ENCODE measurements at places on chromosomes 11 and 22. TPM values are rescaled to one million over a fixed set of nuclear protein-coding genes. Genes with fewer than 3 reads are reported as not detected.

DNA sequence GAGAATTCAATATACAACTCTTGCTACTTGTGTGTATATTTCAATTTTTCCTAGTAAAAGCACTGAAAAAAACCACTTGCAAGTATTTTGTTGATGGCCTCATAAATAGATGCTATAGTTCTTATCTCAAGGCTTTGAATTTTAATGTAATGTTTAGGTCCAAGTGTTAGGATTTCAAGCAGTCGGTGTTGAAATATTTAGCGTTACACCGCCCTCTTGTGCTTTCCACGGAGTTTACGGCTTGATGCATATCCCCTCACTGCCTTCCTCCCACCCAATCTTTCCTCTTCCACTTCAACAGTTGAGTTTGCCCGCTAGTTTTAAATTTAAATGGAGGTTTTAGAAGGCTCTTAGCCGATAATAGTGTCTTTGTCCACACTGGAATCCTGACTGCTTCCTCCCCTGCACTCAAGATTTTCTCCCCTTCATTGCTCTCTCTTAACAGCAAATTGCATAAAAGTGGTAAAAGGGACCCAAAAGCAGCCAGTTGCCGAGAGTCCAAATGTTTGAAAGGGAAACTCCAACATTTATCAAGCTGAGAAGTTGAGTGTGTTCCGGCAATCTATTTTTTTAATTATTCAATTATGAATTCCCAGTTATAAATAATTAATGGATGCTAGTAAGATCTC, 25.9 kb upstream of the HTATIP2 start:
- no peaks in the 10 kb centered on the region for H3K4me1 ChIP-seq
- H3K27ac ChIP-seq: no peak overlapping the region
- no peak overlapping the region for H3K4me3 ChIP-seq
- peaks cover 9% of the 10 kb centered on the region for H3K27me3 ChIP-seq
- H3K36me3 ChIP-seq: no peaks in the 10 kb centered on the region

DNA sequence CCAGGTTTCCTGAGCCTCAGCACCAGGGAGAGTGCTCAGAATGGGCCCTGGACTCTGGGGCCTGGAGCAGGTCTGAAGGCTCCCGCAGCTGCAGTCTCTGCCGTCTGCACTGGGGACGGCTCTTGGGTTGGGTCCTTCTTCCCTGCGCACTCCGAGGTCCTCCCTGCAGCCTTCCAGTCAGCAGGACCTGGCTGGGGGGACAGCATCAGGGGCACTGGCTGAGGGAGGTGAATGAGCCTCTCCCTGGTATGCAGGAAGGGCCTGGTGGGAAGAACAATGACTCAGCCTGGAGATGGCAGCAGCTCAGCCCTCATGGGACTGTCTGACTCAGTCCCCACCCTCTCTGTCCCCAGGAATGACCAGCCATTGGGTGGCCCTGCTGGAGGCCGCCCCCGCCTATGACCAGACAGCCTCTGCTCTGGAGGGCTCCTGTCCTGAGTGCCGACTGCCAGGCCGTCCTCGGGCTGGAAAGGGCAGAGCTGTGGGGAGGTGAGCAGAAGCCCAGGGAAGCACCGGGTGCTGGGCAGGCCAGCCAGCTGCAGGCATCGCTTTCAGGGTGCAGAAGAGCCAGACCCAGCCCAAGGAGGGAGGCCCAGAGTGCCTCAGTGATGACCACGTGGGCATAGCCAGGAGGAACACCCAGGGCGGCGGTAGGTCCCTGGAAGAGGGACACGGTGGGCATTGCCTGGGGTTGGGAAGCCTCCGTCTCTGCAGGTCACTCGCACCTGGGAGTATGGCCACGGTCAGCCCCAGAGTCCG, 455.0 kb downstream of the BRD1 start:
- no peak overlapping the region for H3K27ac ChIP-seq
- H3K4me3 ChIP-seq: no peak overlapping the region
- DNase-seq: no peak
- H3K27me3 ChIP-seq: no peaks in the 10 kb centered on the region

DNA sequence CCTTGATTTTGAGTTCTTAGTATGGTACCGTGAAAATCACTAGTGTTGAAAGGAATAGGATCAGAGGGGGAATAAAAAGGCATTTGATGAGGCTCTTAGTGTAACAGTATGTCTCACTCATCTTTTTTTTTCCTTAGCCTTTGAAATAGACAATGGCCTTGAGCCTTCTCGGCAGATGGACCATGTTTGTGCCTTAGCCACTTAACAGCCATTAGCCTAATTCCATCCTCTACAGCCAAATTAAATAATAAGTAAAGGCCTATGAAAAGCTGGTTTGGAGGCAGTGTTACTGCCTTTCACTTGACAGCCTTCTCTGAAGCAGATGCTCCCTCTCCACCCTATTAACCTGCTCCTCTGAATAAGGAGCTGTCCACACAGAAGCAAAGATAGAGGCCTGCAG, 580.7 kb downstream of the NTM start:
- no peaks in the 10 kb centered on the region for H3K27me3 ChIP-seq
- no peaks in the 10 kb centered on the region for H3K4me1 ChIP-seq
- DNase-seq: no peak
- no peaks in the 10 kb centered on the region for H3K36me3 ChIP-seq
- no peak overlapping the region for H3K4me3 ChIP-seq

DNA sequence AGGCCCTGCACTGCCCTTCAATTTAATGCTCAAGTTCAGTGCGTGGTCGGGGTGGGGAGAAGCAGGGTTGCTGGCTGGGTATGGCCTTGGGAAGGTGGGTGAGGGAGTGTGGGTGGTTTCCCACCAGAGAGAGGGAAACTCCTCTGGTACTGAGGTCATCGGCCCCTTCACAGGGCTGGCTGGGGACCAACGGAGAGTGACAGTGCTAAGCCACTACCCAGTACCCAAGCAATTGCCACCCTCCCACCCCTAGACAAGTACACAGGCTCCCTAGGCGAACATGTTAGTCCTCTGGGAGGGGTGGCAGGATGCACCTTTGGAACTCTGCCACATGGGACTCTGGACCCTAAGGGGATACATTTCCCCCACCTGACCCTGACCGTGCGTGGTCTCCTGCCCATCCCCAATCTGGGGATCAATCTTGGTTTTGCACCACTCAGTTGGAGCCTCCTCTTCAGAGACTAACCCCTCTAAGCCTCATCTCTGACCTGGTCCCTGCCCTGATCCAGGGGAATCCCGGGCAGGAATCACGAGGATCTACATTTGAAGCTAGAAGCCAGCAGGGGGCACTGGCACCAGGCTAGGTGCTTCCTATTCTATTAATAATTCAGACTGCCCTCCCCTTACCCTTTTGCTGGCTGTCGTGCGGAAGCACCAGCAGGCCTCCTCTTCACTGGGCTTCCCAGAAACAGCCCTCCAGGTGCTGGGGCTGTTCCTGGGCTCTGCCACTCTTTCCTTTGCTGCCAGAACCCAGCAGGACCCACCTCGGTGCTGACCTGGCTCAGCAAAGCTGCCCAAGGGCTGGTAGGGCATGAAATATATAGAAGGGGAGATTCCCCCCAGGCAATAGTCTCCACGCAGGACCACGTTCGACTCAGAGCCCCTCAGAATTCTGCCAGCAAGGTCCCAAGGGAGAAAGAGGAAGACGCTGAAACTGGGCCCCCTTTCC, 377.7 kb downstream of the TENM4 start:
- no peak overlapping the region for H3K27ac ChIP-seq
- no peaks in the 10 kb centered on the region for H3K36me3 ChIP-seq
- no peak overlapping the region for H3K4me3 ChIP-seq
- H3K27me3 ChIP-seq: no peaks in the 10 kb centered on the region

DNA sequence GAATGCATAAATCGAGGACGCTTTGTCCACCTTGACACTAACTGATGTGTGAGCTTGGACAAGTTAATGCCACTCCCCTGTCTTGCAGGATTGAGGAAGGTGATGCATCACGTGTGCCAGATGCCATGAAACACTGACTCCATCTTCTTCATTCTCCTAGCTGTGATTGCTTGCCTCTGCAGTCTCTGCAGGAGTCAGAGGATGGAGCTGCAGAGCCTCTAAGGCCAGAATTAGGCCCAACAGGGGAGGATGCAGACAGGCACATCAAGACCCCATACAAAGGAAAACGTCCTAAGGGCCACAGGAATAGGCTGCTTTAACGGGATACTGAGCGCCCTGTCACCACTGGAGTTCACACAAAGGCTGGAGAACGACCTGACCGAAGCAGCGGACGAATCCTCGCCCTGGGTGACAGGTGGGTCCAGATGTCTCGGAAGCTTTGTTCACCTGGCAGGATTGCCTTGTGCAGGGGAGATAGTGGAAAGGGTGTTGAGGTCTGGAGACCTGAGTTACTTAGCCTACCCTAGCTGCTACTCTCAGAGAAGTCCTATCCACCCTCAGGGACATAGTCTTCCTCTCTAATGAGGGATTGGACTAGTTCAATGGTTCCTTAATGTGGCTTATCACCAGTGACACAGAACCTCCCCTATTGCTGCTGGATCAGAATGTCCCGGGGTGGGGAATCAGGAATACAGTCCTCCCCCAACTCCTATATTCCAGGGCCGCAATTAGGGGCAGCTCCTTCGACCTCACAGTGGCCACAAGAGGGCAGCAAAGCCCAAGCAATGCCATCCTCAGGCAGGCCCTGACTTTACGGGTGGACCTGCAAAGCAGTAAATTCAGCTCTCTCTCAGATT, 32.4 kb downstream of the DBX1 start:
- H3K27me3 ChIP-seq: no peaks in the 10 kb centered on the region
- DNase-seq: peak; percentile 51
- H3K36me3 ChIP-seq: no peaks in the 10 kb centered on the region
- H3K4me1 ChIP-seq: no peaks in the 10 kb centered on the region
- no peak overlapping the region for H3K27ac ChIP-seq
- no peak overlapping the region for H3K4me3 ChIP-seq

DNA sequence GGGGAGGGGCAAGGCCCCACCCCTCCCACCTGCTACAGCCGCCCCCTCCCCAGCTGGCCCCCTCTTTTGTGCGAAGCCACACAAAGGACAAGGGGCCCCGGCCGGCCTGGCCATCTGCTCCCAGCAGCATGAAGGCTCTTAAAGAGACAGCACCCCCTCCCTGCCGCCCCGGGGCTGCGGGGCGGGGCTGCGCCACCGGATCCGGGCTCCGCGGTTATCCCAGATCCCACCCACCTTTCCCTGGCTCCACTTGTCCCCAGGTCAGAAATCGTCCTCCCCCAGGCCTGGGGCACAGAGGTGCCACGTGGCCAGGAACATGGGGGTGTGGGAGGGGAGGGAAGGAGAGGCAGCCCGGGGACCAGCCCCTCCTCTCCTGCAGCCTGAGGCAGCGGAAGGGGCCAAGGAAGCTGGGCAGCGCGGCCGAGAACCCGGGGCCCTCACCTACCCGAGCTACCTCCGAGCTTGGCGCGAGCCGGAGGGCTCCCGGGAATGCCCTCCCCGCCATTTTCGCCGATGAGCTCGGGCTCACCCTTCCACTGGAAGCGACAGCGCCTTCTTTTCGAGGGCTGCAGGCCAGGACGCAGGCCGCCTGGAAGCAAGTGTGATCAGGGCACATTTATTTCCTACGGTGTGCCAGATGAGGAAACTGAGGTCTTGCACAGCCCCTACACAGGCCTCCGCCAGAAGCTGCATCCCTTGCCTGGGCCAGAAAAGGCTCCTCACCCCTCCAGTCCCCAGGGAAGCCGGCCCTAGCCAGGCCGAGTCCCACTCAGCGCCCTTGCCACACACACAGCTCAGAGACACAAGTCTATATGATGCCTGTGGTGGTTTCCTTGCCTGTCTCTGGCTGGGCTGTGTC, 2.5 kb upstream of the RCOR2 start:
- H3K27me3 ChIP-seq: no peaks in the 10 kb centered on the region
- peak; percentile 53 for DNase-seq
- peak overlapping the region; percentile 57 for H3K27ac ChIP-seq
- peak overlapping the region; percentile 28 for H3K4me3 ChIP-seq

- no peak overlapping the region for H3K4me3 ChIP-seq
- DNase-seq: no peak
- peaks cover 12% of the 10 kb centered on the region for H3K4me1 ChIP-seq
- peak overlapping the region; percentile 86 for H3K27ac ChIP-seq
- no peaks in the 10 kb centered on the region for H3K36me3 ChIP-seq
These were observed 3.4 kb downstream of the USP2 start for GRCh38 chr11:119377961-119378667.

DNA sequence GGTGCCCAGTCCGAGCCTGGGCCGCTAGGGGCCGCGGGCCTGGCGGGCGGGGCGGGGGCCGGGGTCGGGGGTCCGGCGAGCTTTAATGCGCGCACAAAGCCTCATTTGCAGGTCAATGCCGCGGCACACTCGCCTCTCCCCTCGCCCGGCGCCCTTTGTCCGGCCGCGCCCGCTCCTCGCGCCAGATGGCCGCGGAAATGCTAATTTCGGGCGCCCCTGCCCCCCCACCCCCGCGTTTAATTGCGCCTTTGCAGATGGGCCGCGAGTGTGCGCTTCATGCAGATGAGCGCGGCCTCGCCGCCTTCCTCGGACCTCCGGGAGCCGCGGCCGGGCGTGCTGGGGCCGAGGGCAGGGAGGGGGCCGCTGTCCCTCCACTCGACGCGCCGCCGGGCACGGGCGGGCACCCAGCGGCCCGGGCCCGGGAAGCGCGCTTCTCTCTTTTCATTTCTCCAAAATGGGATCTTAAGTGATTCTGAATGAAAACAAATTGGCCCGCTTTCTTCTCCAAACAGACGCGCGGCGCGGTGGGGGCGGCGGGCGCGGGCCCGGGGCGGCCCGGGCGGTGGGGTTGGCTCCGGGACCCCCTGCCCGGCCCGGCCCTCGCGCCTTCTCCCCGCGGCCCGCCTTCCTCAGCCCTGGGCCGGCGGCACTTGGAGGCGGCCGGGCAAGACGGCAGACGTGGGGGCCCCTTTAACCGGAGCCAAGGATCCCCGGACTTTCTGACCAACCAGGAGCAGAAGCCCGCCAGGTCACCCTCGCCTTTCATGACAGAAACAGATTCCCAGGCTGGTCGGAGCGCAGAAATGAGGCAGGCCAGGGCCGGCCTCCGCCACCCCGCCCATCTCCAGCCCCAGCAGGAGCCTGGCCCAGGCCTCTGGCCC, 22.9 kb downstream of the CDKN1C start:
- H3K4me3 ChIP-seq: peak overlapping the region; percentile 40
- DNase-seq: no peak
- H3K4me1 ChIP-seq: no peaks in the 10 kb centered on the region
- H3K27me3 ChIP-seq: peaks cover 4% of the 10 kb centered on the region

- H3K4me3 ChIP-seq: no peak overlapping the region
- no peak overlapping the region for H3K27ac ChIP-seq
- H3K4me1 ChIP-seq: no peaks in the 10 kb centered on the region
- DNase-seq: no peak
- no peaks in the 10 kb centered on the region for H3K27me3 ChIP-seq
These were observed 358.3 kb upstream of the CTSC start for GRCh38 chr11:88695689-88696414.

GRCh38 chr11:17291710-17292109, 15.2 kb downstream of the NUCB2 start:
- H3K4me1 ChIP-seq: peaks cover 2% of the 10 kb centered on the region
- no peaks in the 10 kb centered on the region for H3K27me3 ChIP-seq
- no peak for DNase-seq
- no peak overlapping the region for H3K4me3 ChIP-seq
- H3K27ac ChIP-seq: no peak overlapping the region

GRCh38 chr11:105592035-105592434, 17.8 kb upstream of the GRIA4 start:
- no peaks in the 10 kb centered on the region for H3K4me1 ChIP-seq
- no peak overlapping the region for H3K27ac ChIP-seq

- no peaks in the 10 kb centered on the region for H3K36me3 ChIP-seq
- H3K27ac ChIP-seq: no peak overlapping the region
These were observed 2.9 kb upstream of the PRDM11 start for GRCh38 chr11:45143494-45143893.

The MOGAT2 gene
- total RNA-seq: 0.09 TPM

The OSM gene
- 1.5 TPM for total RNA-seq

The PLA2G3 gene
- not detected for total RNA-seq

The MPPED1 gene
- total RNA-seq: not detected

All from pancreas (tissue), 10 donors.